ENCODE measurements at places on chromosomes 5 and 9. TPM values are rescaled to one million over a fixed set of nuclear protein-coding genes. Genes with fewer than 3 reads are reported as not detected.

LCN10 gene
- total RNA-seq = 5.8 TPM

- DNase-seq = no peak
Observed at GRCh38 chr5:179698935-179699615, at the start of gene CANX. TSS of gene CANX (plus strand) at chr5:179698967. CDS start at chr5:179705682, 6,715 bp downstream.

DNA sequence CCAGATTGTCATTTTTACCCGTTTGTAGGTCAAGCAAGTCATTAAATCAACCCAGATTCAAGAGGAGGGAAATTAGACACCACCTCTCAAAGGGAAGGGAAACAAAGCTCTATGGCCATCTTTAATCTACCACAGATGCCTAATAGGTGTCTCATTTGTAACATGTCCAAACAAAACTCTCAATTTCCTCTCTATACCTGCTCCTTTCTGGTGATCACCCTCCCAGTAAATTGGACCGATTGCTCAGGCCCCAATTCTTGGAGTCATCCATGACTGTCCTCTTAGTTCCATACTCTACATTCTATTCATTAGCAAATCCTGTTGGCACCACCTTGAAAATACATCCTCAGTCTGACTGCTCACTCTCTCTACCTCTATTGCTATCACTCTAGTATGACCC lies 22.1 kb upstream of the UGCG start:
- no peak for DNase-seq

DNA sequence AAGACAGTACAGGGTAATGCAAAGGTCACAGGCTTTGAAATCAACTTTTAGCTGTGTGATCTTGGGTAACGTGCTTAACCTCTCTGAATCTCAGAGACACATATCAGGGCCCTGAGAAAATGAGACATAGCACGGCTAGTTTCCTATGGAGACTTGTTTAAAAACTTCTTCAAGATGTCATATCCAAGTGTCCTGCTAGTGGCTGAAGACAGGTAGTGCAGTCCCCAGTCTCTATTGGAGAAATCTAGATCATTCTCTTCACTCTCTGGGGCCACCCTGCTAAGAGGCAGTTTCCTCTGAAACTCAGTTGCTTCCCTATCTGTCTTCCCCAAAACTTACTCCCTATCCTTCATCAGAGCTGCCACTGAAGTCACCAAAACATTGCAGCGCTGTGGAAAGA lies 30.3 kb upstream of the GRXCR2 start:
- no peak for DNase-seq

DNA sequence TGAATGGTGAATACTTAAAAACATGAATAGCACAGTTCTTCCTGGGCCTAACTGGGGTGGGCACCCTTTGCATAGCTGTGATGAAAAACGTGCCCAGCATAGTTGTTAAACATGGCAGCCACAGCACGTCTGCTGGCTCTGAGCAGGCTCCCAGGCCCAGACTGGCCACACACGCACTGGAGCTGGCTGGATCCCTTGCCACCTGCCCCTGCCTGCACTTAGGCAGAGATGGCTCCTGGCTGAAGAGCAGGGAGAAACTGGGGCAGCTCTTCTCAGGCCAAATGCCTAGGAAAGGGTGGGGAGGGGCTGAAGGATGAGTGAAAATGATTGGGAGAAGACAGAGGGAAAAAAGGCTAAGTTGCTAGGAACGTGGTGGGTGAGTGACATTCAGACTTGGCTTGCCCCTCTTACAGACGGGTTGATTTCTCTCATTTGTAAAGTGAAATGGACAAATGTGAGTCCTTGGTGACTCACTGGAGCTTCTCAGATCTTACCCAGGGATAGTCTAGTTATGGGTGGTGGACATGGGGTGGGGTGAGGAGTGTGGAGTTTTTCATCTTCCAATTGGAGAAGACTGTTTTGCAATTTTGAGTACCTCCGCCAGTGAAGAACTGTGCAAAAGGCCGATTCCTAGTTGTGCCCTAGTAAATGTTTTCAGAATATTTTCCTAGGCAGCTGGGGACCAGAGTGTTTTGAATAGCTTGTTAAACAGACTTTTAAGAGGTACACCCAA lies 42.4 kb downstream of the TRIO start:
- DNase-seq = peak; percentile 53

DNA sequence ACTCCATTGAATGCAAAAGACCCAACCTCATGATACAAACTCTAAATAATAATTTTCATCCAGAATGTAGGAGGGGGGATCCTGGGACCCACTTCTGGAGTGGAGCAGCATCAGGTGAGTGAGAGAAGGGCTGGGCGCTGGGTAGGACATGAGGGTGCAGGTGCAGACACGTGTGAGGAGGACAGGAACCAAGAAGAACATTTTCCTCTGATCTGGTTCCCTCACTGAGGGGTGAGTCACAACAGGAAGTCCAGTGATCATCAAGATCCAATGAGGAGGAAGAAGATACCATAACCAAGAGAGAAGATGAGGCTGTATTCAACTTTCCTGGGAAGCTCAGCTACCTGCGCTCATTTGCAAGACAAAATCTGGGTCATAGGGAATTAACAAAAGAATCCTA lies 57.4 kb downstream of the SFXN1 start:
- no peak for DNase-seq

DNA sequence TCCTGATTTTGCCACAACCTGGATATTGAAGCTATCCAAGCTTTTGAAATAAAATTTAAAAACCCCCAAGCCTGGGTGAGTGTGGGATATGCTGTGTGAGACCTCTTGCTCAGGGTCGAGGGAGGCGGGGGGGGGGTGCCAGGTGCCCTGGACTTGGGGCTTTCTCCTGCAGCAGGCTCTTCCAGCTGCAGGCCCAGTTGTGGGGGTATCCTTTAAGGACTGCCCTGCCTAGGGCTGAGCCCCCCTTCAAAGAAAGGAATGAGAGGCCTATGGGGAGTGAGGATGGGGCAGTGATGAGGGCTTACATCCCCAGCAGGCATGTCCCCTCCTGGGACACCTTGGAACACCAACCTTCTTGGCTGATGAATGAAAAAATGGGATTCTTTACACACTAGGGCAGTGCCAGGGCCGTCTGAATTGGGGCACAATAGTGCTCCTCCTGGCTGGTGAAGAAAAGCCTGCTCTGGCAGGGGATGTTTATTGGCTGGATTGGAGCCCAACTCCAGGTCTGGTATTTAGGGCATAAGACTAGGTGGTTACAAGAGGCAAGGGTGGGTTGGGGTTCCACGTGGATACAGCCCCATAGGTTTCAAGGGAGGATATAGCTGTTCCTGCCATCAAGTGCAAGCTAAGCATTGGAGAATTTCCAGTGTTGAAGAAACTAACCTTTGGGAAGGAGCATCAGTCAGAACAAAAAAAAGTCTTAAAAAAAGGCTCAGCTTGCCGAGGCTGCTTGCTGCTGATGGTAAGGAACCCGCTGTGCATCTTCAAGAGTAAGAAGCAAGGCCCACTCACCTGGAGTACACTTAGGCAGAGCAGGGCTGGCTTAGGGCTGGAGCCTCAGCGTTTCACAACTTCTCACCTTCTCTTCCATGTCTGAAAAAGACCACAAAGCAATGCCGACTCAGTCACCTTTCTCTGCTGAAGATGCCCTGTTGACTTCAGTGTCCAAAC lies 7.0 kb downstream of the HNRNPAB start:
- DNase-seq = no peak

GRCh38 chr5:17216176-17216973 lies 1.1 kb upstream of the BASP1 start:
- peak; percentile 83 for DNase-seq

DNA sequence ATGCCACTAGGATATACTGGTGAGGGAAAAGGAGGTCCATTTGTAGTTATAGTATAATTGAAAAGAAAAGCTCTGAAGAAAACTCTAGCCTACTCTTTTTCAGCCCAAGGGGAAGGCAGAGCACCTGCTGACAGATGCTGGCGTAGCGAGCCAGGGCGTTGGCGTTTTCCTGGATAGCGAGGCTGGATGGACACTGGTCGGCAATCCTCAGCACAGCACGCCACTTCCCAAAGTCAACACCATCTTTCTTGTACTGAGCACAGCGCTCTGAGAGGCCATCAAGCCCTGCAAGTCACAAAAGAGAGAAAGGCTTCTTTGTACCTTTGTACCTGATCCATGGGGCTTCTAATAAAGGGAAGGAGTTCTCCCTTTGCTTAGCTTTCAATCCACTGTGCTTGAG lies 8.2 kb downstream of the ALDOB start:
- no peak for DNase-seq

- DNase-seq = no peak
Observed at GRCh38 chr9:121075251-121076036, 689 bp downstream of the CNTRL start.

- no peak for DNase-seq
Observed at GRCh38 chr9:32142074-32142473, 242.4 kb upstream of the ACO1 start.
